NCI-H1105 (cell line): ENCODE measurements at places on chromosomes 12 and 14.

GRCh38 chr14:96806836-96807235 lies 9.7 kb downstream of the VRK1 start:
- no peak for DNase-seq

DNA sequence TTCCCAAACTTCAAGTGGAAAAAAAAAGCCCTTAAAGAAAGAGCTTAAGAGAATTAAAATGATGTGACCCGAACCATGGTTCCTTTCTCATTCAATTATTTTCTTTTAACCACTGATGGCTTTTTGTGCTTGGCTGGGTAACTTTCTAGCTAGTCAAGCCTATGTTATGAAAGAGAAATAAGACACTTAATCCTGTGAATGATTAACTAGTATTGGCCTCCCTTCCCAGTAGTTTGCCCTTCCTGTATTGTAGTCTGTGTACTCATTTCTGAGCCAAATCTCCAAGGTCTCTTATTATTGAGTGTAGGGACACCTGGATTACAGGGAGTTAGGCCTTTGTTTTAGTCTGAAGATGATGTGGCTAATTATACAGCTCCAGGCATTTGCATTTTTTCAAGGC lies 353.0 kb downstream of the RAD51B start:
- no peak for DNase-seq

DNA sequence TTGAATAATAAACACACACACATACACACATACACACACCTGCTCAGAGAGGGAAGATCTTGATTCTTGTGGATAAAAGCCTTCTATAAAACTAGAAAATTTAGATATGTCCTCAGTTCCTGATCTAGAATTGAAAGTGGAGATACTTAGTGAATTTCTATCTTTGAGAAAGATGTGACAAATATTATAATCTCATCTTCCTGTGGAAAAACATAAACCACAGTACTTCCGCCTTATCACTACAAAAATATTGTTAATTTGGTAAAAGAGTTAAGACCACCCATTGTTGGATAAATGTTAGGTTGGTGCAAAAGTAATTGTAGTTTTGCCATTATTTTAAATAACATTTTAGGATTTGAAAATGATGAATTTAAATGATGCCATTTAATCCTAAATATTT lies at the start of gene KLRK1:
KLRK1 (minus strand) TSS at position 138 of the 400 bp plus-strand sequence. CDS start 1,231 bp downstream, outside the sequence.
- no peak for DNase-seq

DNA sequence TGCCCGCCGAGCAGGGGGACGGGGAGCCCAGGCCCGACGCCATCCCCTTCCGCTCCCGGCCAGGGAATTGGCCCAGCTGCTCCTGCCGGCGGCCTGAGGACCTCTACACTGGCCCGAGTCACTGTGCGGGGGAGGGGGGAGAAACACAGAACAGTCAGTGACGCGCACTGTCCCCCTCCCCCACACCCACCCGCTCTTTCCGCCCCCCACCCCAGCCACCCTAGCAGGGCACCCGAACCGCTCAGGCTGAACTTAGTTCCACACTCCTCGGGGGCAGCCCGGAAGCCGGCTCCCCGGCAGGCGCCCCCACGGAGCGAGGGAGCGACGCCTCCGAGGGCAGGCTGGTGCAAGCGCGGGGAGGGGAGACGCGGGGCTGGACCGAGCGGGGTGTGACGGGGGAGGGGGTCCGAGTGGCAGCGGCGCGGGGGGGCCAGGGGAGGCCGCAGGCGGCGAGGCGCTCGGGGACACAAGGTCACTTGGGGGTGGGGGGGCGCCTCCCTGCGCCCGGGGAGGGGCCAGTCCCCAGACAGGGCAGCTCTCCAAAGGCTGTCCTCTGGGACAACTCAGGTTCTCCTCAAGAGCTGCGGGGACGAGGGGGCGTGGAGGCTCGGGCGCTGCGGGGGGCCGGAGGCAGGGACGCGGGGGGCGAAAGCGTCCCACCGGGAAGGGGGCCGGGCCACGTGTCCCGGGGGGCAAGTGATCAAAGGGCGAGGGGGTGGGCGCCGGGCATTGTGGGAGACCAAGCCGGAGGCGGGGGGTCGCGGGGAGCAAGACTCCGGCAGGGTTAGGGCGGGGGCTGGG lies 648 bp downstream of the CHD4 start:
- DNase-seq: peak; percentile 4

DNA sequence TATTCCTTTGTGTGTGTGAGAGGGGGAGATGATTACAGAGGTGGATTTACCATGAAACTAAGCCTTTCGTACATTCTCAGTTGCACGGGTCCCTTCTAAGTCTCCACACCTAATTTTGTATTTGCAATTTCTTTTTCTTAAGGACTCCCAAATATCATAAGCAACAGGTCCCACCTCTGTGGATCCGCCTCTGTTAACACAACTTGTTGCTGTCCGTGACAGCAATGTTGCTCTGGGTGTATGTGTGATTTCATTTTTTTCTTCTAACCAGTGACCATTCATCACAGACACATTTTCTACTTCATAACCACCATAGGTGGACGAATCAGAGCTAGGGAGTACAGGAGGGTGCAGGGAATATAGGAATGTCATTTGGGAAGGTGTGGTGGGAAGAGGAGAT lies 81.1 kb downstream of the NRXN3 start:
- no peak for DNase-seq

- no peak for DNase-seq
These were observed 80.8 kb upstream of the ACTN1 start for GRCh38 chr14:69059658-69060623.

- no peak for DNase-seq
These were observed 400.7 kb downstream of the DAD1 start for GRCh38 chr14:22188318-22188717.

GRCh38 chr14:92105073-92105892 lies 1.1 kb downstream of the ATXN3 start:
- no peak for DNase-seq

- no peak for DNase-seq
These were observed 60.7 kb upstream of the GZMB start for GRCh38 chr14:24694680-24695079.

GRCh38 chr12:39958377-39958776 lies 147.5 kb downstream of the SLC2A13 start:
- no peak for DNase-seq
